ENCODE measurements at places on chromosomes 12 and 14. TPM values are rescaled to one million over a fixed set of nuclear protein-coding genes. Genes with fewer than 3 reads are reported as not detected.

Gene LPAR5
- total RNA-seq = 3.3 TPM

DNA sequence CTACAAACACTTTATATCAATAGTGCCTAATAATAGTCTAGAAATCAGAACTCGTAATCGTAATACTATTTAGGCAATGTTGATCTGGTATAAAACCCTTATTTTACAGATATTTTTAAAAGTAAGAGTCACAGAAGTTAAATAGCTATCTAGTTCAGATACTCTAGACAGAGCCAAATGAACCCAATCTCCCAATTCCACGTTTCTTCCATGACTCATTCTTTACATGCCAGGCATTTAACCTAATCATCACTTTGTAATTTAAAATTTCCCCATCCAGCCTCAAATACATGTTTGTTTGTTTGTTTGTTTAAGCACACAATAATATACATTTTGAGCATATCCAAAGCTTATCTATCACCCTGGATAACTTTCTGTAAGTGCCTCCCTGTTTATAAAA lies 36.4 kb upstream of the GARIN6 start:
- DNase-seq = no peak

- DNase-seq = no peak
Measured at GRCh38 chr14:91415794-91416743, 1.6 kb downstream of the CCDC88C start.

Gene PGAM5
- 20.0 TPM for total RNA-seq

DNA sequence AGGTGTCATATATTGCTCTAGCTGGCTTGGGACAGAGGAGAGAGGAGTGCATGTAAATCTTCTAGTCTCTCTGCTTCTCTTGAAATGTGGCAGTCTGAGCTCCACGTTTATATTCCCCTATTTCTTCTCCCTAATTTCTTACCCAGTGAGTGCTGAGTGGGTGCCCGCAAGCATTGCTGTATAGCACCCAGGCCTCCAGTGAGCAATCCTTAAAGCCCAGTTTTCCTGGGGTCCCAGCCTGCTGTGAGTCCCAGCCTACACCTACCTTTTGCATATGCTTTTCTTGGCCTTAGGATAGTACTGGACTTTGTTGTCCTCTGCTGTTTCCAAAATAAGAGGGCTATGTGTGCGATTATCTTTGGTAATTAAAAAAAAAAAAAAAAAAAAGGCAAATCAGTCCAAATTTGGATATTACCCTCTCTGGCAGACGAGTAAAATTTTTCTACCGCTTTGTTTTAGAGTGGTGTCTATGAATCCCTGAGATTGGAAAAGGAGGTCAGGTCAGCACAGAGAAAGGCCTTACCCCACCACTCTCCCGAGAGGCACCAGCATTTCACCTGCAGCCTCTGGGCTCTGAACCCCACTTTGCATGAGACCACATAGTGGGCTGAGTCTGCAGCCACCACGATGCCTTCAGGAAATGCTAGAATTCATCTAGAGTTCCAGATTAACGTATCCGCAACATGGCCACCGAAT lies 1.1 kb downstream of the MGST1 start:
- no peak for DNase-seq

DNA sequence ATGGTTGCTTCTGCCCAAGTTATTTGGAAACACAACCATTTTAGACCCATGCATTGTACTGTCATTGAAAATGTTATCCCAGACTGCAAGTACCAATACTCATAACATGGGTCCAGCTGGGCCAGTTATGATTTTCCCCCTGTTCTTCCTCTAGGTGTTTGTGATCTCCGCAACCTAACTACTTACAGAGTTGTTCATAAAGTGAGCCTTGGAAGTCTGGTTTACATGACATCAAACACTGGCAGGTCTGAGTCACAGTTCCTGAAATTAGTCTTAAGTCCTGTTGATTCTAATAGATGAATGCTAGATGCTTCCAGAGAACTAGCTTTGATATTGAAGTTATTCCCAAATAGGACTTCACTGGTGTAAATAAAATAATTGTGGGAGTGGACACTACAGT lies 487.0 kb downstream of the MED13L start:
- DNase-seq = no peak

DNA sequence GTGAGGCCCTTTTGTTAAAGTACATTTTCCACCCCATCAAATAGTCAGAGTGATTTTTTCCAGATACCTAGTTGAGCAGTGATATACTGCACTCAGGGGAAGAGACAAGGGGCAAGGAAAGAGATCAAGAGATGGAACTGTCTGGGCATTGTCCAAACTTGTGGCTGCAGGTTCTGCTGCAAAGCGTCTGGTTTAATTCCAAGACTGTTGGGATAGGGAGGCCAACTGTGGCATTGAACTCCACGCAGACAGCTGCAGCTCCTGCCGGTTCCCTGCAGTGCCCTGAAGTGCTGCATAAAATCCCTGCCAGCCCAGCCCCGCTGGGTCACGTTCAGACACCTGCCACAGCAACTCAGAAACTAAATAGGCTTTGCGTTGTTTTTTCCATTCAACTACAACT lies 30.5 kb downstream of the RPH3A start:
- no peak for DNase-seq

Gene TMEM119
- total RNA-seq = 12.7 TPM
